ENCODE measurements at places on chromosomes 2 and 18.

- DNase-seq: no peak
These were observed 27.9 kb downstream of the ACSL3 start for GRCh38 chr2:222888716-222889115.

- no peak for DNase-seq
These were observed 727 bp downstream of the ZFAND2B start for GRCh38 chr2:219207134-219207883.

GRCh38 chr18:7789856-7790552 lies 222.9 kb downstream of the PTPRM start:
- no peak for DNase-seq

GRCh38 chr2:217886720-217887309 lies 116.0 kb downstream of the TNS1 start:
- DNase-seq: peak; percentile 59

DNA sequence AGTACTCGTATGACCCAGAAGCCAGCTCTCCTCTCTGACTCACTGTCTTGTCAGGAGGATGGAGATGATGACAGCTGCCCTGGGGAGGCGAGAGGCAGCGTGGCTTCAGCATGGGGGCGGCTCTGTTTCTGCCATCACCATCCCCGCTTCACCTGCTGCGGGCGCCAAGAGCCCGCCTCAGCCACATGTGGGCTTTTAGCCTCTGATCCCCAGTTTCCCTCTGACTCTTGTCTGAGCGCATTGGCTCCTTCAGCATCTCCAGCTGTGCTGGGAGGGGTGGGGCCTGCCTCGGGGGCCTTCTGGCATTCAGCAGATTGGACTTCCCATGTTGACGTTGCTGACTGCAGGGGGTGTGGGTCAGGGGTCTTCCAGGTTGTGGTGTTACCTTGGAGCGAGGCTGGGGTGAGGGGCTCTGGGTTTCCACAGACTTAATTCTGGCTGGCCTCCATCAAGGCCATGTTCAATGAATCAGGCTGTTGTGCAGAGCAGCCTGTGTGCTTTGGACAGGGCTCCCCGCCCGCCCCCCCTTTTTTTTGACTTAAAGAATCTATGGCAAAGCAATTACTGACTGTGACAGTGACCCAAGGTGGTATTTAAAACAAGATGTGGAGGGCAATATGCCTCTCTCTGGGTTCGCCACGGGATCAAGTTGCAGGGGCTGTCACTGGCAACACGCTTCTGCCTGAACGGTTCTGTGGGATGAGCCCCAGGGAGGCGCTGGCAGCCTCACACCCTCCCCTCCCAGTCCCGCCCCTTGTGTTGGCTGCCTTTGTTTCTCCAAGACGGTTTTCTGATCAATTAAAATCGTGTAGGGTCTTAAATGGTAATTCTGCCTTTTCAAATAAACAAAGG lies 228.3 kb downstream of the LDLRAD4 start:
- peak; percentile 85 for DNase-seq

- DNase-seq: no peak
These were observed 4.7 kb upstream of the CXCR4 start for GRCh38 chr2:136122661-136123060.

DNA sequence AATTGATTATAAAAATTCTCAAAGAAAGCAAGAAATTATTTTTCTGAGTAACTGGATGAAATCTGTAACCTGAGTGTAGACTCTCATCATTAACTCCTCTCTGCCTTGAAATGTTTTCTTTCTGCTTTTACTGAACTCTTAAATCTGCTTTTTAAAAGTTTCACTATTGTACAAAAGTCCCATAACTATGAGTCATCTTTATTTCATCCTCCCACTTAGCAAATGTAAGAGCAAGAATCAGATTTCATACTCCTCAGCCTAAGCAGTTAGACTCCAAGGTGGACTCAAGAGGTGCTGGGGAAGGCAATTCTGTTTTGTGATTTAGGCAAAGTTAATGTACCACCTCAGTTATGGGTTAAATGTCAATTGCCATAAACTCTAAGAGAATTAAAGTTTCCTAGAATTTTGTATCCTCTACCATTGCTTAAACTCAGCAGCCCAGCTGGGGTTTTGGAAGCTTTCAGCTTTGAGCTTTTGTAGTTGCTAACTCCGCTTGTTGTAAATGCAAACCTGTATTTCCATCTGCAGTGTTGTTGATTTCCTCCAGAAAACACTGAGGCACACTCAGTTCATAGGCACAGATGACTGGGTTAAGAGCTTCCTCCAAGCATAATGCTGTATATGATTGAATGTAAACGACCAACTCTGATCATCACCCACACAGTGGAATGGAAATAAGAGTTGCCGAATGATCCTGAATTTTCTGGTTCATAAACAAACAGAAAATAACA lies 268.8 kb downstream of the ARHGAP15 start:
- DNase-seq: no peak

All from DND-41 (cell line).